ENCODE measurements at places on chromosomes 5 and 9.

- no peak for DNase-seq
Observed at GRCh38 chr5:148509893-148510292, 126.1 kb downstream of the FBXO38 start.

DNA sequence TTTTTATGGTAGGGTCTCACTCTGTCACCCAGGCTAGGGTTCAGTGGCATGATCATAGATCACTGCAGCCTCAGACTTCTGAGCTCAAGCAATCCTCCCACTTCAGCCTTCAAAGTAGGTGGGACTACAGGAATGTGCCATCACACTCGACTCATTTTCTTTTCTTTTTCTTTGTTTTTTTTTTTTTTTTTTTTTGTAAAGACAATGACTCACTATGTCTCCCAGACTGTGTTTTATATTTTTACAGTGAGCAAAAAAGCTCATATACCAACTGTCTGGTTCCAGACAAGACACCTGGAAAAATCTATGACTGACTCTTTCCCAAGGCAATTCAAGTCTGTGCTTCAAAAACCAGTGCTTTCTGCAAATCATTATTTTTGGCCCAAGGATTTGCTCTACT lies 10.8 kb upstream of the FOXD1 start:
- DNase-seq: no peak

DNA sequence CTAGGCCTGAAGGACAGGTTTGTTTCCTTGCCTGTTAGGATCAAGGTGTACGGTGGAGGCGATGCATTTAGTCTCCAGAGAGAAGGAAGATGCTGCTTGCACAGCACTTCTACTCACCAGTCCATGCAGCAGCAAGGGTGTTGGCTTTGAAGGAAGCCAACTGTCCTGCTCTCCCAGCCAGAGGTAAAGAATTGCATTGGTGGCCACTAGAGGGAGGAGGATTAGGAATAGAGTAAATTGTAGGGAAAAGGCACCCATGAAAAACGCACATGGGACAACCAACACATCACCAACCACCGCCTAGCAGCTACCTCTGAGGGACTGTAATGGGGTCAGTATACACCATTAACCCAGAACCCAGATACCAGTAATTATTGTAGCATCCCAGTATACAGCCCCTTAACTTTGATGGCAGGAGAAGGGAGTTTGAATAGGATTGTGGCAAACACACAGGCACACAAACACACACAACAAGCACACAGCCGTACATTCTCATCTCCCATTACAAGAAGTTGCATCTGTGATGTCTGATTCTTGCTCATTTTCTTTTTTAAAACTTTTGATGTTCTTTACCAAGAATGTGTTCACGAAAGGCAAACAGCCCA lies 267.7 kb downstream of the ADAMTS6 start:
- DNase-seq: no peak

- DNase-seq: no peak
Observed at GRCh38 chr9:14218253-14218652, 95.7 kb downstream of the NFIB start.

DNA sequence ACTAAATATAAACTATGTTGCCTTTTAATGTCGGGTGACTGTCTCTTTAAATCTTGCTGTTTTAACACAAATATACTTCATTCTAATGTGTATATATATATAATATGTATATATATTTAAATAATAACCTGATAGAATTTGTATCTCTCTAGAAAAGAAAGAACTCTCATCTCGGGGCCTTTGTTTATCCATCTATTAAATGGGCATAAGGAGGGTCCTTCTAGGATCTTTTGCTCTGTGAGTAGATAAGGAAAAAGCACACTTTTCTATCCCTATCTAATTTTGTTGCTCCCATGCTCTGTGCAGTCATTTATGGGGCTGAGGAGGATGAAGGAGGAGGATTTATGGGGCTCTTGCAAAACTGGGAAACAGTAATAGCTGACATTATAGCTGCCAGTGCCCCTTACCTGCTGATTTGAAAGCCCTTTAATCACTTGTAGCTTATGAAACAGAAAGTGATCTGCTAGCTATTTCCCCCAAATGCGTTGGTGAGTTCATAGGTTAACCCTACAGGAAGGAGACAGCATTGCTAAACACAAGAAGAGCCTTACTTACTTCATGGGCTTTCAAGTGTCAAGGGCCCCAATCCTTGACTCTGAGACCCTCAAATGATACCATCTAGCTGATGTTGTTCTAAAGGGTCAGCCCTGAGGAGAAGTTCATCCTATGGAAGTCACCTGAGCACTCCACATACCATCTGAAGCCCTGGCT lies 5.8 kb upstream of the PPARGC1B start:
- DNase-seq: no peak

- no peak for DNase-seq
Observed at GRCh38 chr5:73106335-73106734, 14.0 kb upstream of the TMEM171 start.

- no peak for DNase-seq
Observed at GRCh38 chr9:133854765-133855164, 116.6 kb upstream of the SARDH start.

DNA sequence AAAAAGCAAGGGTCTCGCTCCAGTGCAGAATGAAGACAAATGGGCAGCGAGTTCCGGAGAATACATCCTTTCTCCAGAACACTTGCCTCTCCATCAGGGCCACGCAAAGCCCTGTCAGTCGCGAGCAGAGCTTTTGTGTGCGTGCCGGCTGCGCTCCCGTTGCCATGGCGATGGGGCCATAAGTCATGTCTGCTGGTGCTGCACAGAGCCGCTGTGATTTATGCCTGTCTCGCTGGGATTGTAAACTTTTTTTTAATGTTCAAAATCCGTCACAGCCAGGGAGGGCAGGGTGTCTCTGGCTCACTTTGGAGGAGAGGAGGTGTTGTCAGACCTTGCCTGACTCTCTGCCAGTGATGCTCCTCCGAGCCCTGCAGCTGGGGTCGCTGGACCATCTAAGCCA lies 272.7 kb downstream of the TRIM32 start:
- DNase-seq: no peak

- DNase-seq: no peak
Observed at GRCh38 chr5:132422720-132423437, 53.4 kb downstream of the SLC22A5 start.

- DNase-seq: no peak
Observed at GRCh38 chr5:179484201-179484600, 66.2 kb upstream of the RUFY1 start.

GRCh38 chr5:68007451-68007850 lies 208.1 kb upstream of the PIK3R1 start:
- no peak for DNase-seq

DNA sequence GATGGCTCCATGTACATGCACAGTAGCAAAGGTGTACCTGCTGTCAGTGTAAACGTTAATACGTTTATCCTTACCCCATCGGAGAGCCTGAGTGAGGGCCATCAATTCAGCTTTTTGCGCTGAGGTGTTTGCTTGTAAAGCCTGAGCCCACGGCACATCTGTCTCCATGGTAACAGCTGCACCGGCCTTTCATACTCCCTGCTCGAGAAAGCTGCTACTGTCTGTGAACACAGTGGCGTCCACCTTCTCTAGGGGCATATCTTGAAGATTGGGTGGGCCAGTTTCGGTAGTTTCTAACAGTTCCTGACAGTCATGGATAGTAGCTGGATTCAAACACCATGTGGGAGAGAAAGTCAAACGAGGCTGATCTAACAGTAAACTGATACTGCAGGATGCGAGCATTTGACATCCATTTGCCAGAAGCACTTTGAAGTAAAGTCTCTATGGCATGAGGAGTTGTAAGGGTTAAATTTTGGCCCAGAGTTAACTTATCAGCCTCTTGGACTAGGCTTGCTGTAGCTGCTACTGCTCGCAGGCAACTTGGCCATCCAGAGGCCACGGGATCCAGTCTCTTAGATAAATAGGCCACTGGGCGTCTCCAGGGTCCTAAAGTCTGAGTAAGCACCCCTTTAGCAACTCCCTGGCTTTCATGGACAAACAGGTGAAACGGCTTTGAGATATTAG lies 21.0 kb upstream of the RHOBTB3 start:
- no peak for DNase-seq

DNA sequence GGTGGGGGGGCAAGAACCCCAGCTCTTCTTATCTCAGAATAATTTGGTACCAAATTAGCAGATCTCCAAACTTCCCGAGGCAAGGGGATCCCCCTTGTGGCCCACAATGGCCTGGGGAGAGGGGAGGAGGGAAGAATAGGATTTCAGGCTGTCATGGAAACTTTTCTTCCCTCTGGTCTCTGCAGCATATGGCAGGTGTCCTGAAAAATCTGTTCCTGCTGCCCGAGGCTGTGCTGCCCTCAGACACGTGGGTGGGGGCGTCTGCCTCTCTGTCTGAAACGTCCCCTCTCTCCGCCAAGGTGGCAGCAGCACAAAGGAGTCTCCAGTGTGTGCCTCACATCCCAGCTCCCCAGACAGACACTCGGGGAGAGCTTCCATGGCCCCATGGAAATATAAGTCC lies 34.0 kb downstream of the CCNJL start:
- DNase-seq: no peak

- DNase-seq: no peak
Observed at GRCh38 chr5:178113841-178114324, 551 bp downstream of the N4BP3 start.

DNA sequence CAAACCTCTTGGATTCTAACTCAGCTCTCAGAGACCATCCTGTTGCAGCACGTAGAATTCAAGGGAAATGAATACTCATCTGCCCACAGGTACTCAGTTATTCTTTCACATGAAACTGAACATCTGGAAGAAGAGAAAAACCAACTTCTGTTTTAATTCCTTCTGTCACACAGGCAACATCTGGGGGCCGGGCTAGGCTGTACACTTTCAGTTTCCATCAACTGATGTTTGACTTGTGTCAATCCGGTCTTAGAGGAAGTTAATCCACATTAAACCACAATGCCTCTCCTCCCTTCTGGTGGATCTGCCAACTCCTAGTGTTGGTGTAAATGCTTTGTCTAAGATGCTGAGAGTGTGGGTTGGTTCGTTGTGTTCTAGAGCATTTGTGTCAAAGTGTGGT lies 17.6 kb downstream of the DMRT3 start:
- no peak for DNase-seq

DNA sequence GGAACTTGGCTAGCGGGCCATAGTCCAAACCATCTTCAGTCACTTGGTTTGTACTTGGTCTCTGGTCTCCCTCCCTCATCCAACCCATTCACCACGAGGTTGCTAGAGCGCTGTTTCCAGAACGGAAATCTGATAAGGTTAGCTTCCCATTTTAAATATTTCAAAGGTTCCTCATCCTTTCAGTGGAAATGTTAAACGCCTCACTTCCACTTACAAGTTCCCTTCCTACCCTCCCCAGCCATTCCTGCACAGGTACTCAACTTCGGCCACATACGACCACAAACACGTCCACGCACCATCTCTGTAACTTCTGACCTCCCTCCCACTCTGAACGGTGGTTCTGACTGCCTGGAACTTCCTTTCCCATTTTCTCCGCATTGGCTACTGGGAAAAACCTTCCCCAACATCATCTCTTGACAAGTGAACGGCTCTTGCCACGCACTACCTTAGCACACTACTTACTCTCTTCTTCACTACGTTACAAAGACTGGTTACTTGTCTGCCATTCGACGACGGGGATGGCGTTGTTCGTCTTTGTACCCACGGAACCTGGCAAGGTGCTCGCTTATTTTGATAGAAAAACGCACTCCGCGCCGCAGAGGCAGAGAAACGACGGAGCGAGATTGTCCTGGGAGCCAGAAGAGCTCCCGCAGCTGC lies 629 bp downstream of the CCNH start:
- DNase-seq: peak; percentile 6

DNA sequence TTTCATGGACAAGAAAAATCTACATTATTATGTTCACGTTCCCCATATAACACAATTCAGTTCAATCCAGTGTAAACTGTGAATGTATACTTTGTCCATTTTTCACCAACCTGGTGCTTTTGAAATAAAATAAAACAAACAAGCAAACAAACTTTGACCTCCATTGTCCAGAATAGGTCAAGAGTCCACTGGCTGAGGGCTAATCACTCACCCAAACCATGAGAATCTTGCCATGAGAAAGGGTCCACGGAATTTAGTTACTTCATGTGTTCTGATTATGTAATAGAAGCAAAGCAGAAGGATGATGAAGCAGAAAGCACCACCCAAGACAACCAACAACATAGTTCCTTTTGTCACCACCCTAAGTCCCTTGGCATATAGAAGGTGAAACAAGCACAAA lies 28.7 kb downstream of the DIAPH1 start:
- no peak for DNase-seq

- no peak for DNase-seq
Observed at GRCh38 chr9:37943345-37944265, 39.7 kb upstream of the SLC25A51 start.

- no peak for DNase-seq
Observed at GRCh38 chr9:130805510-130806326, 29.3 kb upstream of the ABL1 start.

DNA sequence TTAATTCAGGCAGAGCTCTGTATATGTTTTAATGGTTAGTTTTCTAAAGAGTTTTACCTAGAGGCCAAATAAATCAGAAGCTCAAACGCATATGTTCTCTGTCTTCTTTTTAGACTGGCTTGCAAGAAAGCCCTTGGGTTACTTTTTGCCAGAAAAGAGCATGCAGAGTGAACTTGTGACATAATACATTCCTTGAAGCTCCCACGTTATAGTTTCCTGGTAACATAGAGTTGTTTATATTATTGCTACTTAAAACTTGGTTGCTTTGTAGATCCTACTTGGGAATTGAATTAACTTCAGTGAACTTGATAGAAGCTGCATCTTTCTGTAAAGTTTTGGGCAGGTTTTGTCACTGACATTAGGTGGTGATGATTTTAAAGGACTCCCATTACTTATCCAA lies 102.9 kb downstream of the C9orf152 start:
- DNase-seq: no peak

DNA sequence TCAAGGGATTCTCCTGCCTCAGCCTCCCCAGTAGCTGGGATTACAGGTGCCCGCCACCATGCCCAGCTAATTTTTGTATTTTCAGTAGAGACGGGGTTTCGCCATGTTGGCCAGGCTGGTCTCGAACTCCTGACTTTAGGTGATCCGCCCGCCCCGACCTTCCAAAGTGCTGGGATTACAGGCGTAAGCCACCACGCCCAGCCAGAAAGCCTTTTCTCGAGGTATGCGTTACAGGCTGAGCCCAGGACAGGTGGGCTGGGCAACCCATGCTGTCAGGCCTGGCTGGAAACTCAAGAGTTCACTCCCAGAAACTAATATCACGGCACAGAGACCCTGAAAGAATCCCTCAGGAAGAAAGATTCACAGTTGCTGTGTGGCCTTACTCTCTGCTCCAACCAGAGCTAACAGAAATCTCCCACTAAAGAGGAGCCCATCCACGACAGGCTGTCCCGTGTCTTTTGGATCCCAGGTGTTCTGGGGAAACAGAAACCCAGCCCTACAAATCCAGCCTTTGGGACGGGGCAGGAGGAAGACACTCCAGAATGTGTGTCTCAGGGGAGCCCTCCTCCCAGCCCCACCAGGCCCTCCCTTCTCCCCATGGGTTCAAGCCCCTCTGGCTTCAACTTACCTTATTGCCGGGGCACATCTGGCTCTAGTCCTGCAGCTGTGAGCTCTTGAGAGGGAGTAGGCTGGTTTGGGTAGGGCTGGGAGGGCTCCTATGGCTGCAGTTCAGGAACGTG lies 400 bp downstream of the TIFAB start:
- no peak for DNase-seq

DNA sequence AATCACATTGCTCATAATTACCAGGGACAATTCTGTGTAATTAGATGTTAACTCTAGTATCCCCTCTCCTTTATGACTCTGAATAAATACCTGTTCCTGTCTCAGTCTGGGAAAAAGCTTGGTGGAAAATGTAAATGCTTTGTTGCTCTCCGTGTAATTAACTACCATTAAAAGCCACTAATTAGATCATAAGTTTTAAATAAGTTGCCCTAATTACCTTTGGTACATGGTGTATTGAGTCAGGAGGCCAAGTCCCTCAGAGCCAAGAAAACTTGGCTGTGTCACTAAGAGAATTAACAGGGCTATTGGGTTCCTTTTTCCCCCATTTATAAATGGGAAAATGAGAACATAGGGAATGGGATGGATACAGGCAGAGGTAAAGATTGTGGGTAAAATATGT lies 617.6 kb downstream of the TLR4 start:
- no peak for DNase-seq
